ENCODE measurements at places on chromosomes 6 and 20.

DNA sequence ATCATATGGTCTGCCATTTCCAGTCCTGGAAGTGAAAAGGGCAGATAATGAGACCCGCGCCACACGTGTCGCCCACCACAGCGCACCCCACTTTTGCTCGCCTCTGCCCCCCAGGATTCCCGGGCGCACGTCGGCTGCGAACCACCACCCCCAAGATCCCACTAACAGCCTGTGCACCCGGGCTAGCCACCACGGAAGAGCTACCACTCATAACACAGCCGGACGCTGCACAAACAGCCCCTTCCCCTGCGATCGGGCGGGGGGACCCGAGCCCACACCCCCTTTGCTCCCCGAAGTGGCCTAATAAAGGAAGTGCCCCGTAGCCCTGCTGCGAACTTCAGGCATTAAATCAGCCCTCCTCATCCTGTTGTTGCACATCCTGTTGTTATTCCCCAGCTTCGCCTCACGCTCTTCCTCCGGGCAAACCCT, 506 bp downstream of the CITED2 start:
- peak; percentile 57 for DNase-seq

DNA sequence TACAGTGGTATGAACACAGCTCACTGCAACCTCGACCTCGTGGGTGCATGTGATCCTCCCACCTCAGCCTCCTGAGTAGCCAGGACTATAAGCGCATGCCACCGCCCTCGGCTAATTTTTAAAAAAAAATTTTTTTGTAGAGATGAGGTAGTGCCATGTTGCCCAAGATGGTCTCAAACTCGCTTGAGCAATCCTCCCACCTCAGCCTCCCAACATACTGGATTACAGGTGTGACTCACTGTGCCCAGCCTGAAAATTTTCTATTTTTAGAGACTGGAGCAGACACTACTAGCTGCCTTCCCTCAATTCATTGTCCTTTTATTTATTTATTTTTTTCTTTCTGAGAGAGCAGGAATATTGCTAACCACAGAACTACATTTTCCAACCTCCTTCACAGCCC, 20.3 kb upstream of the GTF3C6 start:
- DNase-seq, result no peak

GRCh38 chr6:103570431-103570830, 1289.3 kb downstream of the HACE1 start:
- DNase-seq, result no peak

- no peak for DNase-seq
Measured at GRCh38 chr20:37991157-37991866, 41.9 kb downstream of the TTI1 start.

GRCh38 chr6:2186516-2186915, 58.9 kb downstream of the GMDS start:
- DNase-seq, result no peak

DNA sequence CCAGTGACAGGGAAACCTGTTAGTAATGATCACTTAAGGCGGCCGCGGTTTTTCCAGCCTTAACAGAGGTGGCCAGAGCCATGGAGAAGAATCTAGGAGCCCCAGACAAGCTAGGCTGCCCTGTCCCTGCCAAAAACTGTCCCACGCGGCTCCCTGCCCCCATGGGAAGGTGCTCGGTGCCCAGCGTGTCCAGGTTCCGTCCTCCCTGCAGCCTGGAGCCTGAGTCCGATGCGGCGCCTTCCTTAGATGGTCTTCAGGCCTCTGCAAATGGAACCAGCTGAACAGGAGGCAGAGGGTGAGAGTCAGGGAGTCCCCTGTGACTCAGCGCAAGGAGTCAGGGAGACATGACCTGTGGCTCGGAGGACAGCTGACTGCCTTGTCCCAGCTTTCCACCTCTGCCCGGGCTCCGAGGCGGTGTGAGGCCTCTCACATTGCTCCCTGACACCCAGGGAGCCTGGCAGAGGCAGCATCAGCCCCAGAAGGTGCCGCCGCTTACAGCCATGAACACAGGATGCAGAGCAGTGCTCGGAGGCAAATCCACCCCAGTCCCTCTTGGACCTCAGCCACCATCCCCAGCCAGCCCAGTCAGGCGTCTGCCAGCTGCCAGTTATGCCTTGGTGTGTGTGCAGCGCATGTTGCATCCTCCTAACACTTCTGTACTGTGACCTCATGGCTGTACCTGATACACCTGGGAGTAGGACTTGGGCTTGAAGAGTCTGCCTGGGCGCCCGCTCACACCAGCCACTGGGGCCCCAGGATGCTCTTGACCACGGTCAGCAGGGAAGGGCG, 377.7 kb downstream of the CDH4 start:
- no peak for DNase-seq

GRCh38 chr20:37521061-37521771, at the start of gene NNAT:
Gene NNAT (plus strand): TSS chr20:37521250. CDS start chr20:37521332, 82 bp downstream.
- DNase-seq, result peak; percentile 88

DNA sequence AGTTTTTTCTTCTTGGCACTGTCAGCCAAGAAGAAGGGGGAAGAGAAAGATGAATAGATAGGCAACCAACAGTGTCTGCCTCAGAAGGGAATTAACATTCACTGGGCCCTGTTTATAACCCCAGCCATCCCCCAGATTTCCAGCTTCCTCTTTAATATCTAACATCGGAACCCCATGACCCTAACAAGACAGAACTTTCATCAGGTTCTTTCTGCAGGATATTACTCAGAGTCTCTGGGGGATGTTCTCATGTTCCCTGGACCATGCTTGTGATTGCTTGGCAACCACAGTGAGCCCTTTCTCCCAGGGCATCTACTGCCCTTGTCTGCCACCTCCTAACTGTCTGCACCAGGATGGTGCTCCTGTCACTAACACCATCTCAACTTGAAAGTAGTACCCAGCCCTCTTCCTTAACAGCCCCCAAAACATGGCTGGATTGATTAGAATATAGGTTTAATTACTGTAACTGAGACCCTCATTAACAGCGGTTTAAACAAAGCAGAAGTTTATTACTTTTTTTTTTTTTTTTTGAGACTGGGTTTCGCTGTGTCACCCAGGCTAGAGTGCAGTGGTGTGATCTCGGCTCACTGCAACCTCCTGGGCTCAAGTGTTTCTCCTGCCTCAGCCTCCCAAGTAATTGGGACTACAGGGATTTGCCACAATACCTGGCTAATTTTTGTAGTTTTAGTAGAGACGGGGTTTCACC, 12.0 kb upstream of the PTPN1 start:
- no peak for DNase-seq

GRCh38 chr6:35294308-35294945, 3.2 kb upstream of the DEF6 start:
- DNase-seq, result peak; percentile 91

DNA sequence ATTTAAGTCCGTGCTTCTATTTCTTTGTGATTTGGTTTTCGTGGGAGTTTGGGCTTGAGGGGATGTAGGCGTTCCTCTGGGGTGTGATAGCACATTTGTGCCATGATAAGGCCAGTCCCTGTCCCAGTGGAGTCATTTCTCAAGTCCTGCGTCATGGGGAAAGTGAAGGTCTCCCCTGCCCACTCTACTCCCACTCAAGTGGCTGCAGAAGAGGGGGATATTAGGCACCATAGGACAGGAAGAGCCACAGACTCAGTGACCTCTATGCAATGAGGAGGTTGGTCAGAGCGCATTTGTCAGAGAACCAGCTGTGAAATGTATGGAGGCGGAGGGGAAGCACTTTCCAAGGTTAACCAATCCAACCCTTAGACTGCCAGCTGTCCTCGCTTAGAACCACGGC, 51.9 kb upstream of the EDN1 start:
- DNase-seq, result no peak

- no peak for DNase-seq
Measured at GRCh38 chr6:110567957-110568696, 91.7 kb upstream of the SLC22A16 start.

DNA sequence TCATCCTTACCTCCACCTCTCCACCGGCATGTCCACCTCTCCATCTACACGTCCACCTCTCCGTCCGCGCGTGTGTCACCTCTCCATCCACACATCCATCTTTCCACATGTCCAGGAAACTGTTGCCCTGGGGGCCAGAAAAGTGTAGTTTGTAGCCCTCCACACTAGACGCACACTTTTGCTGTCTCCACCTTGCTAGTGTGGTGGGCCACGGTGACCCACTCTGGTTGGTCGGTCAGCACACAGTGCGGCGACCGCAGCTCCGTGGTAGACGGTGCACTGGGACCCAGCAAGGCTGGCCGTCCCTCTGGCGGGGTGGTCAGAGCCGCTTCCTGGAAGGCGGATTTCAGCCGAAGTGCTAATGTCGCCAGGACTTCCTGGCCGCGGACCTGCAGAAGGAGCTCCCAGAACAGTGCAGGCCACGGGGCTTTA, 268.6 kb downstream of the DLL1 start:
- DNase-seq, result no peak

- no peak for DNase-seq
Measured at GRCh38 chr6:89782222-89782621, 37.4 kb downstream of the MDN1 start.

DNA sequence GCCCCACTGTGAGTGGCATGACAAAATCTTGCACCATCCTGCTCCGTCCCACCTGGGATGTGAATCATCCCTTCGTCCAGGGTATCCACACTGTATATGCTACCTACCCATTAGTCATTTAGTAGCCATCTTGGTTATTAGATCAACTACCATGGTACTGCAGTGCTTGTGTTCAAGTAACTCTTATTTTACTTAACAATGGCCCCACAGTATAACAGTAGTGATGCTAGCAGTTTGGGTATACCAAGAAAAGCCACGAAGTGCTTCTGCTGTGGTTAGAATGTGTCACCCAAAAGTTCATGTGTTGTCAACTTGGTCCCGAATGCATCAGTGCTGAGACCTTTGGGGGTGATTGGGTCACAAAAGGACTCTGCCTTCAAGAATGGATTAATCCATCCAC, 11.7 kb downstream of the OSER1 start:
- DNase-seq, result no peak

GRCh38 chr6:116008470-116009243, 52.0 kb downstream of the FRK start:
- DNase-seq, result no peak

DNA sequence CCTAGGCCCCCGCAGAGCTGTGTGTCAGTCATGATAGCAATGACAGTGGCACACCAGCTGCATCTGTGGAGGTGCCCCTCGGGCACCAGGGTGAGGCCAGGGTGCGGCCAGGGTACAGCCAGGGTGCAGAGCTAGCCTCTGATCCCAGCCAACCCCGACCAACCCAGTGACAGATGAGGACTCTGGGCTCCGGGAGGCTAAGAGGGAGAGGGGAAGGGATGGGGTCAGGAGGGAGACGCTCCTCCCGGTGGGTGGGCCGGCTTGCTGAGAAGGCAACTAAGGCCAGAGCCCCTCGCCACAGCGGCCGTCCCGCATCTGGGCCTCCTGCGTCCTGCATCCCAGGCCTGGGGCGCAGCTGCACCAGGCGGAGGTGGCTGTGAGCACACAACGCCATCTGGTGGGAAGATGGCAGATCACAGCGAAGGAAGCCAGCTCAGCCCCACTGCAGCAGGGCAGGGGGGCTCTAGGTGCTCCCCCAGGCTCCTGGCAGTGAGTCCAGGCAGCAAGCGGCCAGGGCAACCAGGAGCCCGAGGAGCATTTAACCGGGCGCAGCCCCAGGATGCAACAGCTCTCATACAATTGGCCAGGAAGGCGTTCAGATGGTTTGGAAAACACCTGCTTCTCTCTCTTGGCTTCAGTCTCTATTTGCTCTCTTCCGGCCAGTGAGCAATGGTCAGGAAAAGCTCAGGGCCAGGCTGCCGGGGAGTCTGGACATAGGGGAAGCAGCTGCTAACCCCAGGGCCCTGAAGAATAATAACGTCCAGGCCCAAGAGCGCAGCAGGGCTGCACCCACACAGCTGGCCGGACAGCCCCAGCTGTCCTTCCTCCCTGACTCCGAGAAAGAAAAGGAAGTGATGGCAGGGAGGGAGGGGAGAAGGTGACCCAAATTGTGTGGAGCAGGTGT, 169.4 kb downstream of the TAF4 start:
- peak; percentile 98 for DNase-seq

Measured in H7 (cell line).